Fibroblast of mammary gland (primary cell): ENCODE measurements at places on chromosomes 16 and 17.

- DNase-seq: peak; percentile 81
These were observed 17.3 kb upstream of the ERCC4 start for GRCh38 chr16:13902677-13903076.

DNA sequence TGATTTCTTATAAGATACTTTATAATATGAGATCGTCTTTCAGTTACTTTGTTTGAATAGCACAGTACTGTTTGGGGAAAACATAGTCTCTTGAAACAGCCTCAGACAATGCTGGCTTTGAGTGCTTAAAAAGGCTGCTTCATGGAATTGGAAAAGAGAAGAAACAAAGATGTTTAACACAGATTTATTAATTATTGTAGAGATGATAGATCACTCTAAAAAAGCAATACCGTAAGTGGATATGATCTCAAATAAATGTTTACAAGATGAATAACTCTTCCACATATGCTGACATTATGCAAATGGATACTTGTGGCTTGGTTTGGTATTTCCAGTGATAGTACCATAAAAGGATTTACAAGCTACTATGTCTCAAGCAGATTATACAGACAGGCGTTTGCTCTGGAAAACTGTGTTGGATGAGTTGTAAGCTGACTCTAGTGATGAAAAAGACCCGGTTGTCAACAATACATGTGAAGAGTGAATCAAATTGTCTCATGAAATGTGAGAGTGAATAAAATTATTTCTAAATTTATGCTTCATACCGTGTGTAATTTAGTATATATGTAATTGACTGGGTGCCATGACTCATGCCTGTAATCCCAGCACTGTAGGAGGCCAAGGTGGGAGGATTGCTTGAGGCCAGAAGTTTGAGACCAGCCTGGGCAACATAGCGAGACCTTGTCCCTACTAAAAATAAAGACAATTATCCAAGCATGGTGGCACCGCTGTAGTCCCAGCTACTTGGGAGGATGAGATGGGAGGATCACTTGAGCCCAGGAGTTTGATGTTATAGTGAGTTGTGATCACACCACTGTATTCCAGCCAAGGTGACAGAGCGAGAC lies 105.4 kb downstream of the FTO start:
- peak; percentile 80 for DNase-seq

DNA sequence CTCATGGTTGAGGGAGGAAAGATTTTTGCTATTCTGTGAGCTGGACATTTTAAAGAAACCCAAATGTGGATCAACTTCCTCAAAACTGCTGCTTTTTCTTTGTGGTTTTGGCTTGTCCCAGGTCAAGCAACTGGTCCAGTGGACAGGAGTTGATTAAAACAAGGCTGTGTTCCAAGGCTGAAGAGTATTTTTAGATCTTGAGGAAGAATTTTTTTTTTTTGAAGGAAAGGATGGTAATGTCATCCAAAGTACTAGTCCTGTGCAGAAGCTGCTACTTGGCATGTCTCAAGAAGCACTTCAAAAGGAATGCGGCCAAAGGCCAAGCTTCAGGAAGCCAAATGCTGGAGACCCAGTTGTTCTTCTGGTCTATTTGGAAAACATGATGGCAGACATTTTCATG lies 8.0 kb upstream of the MYH2 start:
- peak; percentile 90 for DNase-seq

GRCh38 chr17:76382803-76383545 lies 1.4 kb upstream of the SPHK1 start:
- DNase-seq: peak; percentile 68

- DNase-seq: no peak
These were observed 15.0 kb upstream of the MYLK3 start for GRCh38 chr16:46763147-46763546.
